ENCODE measurements at places on chromosomes 2 and 18.

GRCh38 chr18:55018602-55019001, 59.3 kb upstream of the CCDC68 start:
- DNase-seq = no peak

DNA sequence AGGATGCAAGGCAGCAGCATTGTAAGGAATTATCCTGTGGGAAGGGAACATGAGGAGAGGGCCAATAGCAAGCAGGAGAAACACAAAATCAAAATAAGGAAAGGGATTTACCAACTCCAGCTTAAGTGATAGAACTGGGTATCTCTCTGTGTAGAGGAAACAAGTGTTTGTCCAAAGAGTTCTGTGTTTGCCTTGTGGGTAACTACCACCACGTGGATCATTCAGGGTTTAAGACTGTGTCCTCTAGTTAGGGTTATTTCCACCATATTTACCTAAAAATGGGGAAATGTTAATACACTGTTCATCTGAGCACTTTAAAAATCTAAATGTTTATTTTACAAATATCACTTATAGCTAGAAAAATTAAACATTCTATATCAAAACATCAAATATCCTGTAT, 283.3 kb downstream of the EIPR1 start:
- DNase-seq = no peak

GRCh38 chr2:71503837-71504236, 50.5 kb downstream of the DYSF start:
- DNase-seq = no peak

- no peak for DNase-seq
These were observed 116.5 kb upstream of the MCFD2 start for GRCh38 chr2:47031909-47032668.

- no peak for DNase-seq
These were observed 50.2 kb downstream of the UNC80 start for GRCh38 chr2:209821806-209822205.

DNA sequence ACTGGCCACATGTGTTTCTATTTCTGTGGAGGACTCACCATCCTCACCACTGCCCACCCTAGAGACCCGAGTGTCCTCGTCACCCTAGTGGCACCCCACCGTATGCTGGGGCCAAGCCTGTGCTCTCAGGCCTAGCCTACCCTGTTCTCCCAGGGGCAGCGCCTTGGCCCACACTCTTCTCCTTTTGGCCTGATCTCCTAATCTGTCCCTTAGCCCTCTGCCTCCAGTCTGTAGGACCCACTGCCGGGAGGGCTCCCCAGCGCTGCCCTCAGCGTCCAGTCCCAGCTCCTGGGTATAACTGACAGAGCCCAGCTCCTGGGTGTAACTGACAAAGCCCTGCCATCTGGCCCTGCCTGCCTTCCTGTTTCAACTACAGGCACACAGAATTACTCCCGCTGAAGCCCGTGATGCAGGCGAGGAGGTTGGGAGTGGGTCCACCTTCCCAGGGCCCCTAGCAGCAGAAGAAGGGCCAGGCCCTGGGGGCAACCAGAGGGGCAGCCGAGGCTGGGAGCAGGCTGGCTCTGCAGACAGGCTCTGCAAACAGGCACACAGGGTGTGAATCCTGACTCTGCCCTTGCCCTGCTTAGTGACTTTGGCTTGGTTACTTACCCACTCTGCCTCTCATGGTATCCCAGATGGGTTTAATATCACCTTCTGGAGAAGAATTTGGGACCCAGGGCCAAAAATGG, 25.6 kb upstream of the PTMA start:
- no peak for DNase-seq

GRCh38 chr18:45761512-45762114, 37.6 kb downstream of the SLC14A1 start:
- no peak for DNase-seq

GRCh38 chr2:176418768-176419167, 149.5 kb downstream of the MTX2 start:
- no peak for DNase-seq

DNA sequence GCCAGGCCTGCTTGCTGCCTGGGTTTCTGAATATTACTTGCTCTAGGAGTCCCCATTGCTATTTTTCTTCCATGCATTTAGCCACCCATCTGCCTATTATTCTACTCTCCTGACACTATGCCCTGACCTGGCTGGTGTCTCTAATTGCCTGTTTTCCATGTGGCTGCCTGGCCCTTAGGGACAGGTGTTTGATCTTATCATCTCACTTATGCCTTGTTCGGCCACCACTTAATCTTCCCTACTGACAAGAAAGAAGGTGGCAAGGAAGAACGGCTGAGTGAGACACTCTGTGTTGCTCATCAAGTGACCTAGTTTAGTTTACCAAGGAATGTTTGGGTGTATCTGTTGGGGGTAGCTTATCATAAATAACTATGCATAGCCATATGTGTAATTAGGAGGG, 50.4 kb upstream of the RAPH1 start:
- DNase-seq = no peak

- DNase-seq = no peak
These were observed 87.0 kb downstream of the XDH start for GRCh38 chr2:31327505-31327904.

GRCh38 chr2:79131687-79132086, 11.4 kb downstream of the REG1A start:
- no peak for DNase-seq

DNA sequence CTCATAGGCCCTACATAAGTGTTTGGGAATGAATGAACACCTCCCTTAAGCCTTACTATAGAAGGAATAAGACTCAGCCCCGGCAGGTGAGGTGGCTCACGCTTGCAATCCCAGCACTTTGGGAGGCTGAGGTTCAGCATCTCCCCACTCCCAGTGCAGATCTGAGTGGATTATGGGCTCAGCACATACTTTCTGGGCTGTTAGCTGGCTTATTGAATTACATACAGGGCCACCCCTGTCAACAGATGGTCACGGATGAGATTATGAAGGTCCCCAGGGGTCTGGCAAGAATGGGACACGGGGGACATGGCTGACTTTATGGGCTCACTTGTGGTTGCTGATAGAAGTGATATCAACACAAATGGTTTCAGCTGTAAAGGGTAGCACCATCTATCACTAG, 322.3 kb downstream of the TSN start:
- DNase-seq = no peak

DNA sequence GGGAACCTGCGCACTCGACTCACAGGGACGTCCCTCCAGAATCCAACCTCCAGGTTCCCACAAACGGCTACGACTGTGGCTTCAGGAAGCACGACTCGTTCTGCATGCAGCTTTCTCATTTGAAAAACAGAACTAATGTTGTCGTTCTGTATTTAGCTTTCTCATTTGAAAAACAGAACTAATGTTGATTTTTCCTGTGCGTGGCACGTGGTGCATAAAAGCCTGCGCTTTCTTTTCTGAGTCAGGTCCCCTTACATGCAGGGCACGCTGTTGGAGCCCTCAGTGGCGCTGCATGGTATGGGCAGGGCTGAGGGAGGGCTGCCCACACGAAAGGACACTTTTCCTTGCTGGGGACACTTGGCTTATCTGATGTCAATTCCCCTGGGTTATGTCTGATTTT, 124.3 kb downstream of the TMEM18 start:
- DNase-seq = no peak

DNA sequence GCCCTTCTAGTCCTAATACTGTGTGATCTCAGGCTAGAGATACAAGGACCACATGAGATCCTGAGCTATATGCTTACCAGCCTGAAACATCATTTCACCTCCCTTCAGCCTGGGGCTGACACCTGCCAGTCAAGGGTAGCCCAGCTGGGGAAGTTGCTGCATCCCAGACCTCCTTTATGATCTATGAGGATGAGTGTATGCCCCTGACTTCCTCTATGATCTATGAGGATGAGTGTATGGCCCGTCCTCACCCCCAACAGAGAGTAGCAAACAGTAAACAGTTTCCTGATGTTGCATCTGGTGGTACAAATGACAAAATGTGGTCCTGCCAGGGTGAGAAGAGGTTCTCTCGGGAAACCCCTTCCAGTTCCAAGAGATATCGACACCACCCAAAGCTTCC, 8.9 kb upstream of the OTOF start:
- no peak for DNase-seq

DNA sequence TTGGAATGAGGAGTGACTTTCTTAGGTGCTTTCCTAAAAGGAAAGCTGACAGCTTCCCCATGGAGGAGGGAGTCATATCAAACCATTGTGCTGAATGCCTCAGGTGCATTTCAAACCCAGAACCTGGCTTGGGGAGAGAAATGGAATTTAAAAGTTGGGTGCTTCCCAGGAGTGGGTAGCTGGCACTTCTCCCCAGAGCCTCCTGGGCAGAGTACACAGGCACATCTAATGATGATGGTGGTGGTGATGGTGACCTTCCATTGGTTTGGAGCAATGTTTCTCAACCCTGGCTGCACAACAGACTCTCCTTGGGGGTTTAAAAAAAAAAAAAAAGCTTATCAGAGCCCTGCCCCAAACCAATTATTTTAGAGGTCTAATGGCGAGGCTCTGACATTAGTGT, 8.3 kb downstream of the FOSL2 start:
- DNase-seq = no peak

DNA sequence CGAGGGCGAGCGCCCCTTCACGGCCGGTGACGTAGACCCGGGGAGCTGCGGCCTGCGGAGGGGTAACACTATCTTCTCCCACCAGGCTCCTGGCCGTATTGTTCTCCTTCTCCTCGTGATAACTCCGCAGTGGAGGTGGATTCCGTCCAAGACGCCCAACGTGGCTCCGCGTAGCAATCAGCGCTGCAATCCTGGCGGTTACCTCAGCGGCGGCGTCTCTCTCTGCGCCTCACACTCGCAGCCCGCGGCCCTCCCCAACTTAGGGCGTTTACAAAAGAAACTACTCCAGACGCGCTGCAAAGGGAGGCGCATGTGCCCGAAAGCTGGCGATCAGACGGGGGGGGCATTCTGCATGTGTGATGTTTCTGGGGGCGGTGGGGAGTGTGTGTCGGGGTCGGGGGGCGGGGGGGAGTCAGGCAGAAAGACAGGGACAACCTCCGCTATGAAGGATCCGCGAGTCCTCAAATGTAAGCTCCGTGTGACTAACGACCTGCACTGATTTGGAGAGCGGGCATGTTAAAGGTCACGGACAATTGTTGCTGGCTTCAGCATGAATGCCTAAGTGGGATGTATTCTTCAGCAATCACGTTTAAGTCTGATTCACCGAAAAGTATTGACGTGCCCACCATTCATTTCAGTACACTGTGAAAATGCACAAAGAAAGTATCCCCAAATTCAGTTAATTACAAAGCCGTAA, 1.3 kb upstream of the ZNF516 start:
- DNase-seq = no peak

DNA sequence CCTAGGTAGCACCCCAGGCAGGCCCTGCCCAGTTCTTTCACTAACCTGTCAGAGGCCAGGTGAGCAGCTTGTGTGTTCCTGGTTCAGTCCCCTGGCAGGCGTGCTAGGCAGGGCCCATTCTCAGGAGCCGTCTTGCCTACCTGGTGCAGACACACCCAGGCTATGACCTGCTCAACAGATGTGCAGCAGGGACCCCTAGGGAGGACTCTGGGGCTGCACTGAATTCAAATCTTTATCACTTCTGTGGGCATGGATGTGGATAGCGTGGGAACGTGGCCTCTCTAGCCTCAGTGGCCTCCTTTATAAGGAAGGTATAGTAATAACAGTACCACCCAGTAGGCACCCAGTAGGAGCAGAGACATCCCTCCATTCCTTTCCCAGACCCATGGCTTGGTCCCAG, 48.4 kb downstream of the PLEKHB2 start:
- no peak for DNase-seq

GRCh38 chr2:65549257-65549627, 116.8 kb upstream of the SPRED2 start:
- DNase-seq = no peak

GRCh38 chr18:6401687-6402086, 13.0 kb downstream of the L3MBTL4 start:
- no peak for DNase-seq

- DNase-seq = no peak
These were observed 173.7 kb downstream of the PTPRM start for GRCh38 chr18:7740821-7741220.

- no peak for DNase-seq
These were observed 47.1 kb downstream of the HS1BP3 start for GRCh38 chr2:20603791-20604190.

GRCh38 chr2:236857246-236857645, 228.4 kb upstream of the COPS8 start:
- DNase-seq = no peak

- DNase-seq = no peak
These were observed 2.1 kb downstream of the MLPH start for GRCh38 chr2:237488901-237489860.

- no peak for DNase-seq
These were observed 166.7 kb upstream of the ZEB2 start for GRCh38 chr2:144686518-144687215.

- DNase-seq = no peak
These were observed 273.6 kb downstream of the CCDC74A start for GRCh38 chr2:131801210-131801744.

DNA sequence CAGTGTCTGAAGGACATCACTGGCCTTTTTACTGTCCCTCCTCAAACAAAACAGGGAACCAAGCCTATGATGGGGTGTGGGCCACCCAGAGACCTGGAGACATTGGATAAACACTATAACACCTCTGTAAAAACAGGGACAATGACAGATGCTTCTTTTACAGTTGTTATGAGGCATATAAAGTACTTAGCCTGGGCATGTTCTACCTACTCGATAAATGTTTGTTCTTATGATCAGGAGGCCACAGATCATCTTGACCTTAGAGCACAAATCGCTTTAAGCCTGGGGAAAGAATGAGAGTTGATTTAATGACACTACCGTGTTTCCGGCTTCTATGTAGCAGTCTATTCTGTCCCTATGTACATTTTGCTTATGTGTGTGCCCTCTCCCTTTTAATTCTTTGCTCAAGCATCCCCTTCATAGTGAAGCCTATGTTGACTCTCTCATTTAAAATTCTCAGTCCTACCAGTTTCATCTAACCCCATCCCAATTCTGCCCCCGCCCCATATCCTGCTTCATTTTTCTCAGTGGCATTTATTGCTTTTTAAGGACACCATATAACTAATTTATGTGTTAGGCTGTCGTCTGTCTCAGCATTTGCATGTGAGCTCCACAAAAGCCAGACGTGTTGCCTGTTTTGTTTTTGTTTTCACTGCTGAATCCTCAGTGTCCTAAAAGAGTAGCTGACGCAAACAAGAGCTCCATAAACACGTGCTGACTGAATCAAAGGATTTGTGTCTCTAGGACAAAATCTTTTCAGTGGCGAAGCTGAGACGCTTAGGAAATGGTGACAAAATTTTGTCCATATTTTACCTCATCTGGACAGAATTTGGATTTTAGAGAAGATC, 182.3 kb upstream of the ST6GAL2 start:
- no peak for DNase-seq

DNA sequence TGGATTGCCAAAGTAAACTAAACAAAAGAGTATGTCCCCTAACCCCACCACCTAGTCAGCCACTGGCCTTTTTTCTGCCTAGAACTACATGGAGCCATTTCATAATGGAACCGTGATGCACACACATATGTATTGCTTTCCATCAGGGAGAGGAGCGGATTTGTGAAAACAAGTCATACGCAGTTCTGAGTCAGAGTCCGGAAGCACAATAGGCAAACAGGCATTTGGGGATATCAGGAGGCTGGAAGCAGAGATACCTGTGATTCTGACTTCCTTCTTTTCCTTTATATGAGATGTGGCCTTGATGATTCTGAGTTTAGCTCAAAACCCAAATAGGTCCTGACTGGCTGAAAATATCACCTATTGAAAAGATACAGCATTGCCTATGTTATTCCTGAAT, 93.5 kb downstream of the TMEM163 start:
- no peak for DNase-seq
